ENCODE measurements at places on chromosomes 16 and 17.
A peak's percentile ranks its signal among the peaks of the same experiment; 100 is the strongest.

- no peak for DNase-seq
Observed at GRCh38 chr17:64158831-64159590, 29.1 kb upstream of the ERN1 start.

- DNase-seq: no peak
Observed at GRCh38 chr17:45234641-45235415, 13.1 kb downstream of the FMNL1 start.

DNA sequence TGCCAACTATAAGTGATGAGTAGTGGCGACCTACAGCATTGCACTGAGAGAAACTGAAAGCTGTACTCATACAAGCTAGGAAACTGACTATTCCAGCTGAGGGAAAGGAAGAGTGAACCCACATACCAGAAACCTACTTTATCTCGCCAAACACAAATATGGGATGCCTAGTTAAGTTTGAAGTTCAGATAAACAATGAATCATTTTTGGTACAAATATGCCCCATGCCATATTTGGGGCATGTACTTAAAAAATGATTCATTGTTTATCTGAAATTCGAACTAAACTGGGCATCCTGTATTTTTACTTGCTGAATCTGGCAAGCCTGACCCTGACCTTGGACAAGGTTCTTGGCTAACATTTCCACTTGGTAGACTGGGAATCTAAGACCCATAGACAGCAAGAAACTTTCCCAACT lies 527.8 kb upstream of the PSMD7 start:
- no peak for DNase-seq

DNA sequence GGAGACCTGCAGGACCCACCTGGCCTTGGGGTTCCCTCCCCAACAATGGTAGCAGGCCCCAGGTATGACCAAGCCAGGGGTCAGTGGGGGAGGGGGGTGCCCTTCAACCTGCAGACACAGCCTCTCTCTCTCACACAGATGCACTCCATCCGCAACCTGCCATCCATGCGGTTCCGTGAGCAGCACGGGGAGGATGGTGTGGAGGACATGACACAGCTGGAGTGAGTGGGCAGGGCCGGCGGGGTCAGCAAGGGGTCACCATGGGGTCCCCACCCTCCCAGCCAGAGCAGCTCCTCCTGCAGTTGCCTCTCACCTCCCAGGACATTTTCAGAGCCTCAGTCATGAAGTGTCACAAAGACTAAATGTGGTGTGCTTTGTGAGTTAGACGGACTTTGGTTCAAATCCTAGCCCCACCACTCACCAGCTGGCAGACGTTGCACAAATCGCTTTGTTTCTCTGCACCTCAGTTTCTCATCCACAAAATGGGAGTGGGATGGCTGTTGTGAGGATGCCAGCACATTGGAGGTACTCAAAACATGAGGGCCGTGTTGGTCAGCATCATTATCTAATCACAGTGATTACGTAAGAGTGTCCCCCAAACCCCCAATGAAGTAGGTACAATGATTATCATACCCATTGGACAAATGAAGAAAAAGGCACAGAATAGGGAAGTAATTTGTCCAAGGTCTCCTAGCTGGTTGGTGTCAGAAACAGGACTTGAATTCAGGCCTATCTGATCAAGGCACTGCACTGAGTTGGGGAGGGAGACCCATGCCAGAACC lies 16.0 kb downstream of the MYO15A start:
- DNase-seq: no peak

DNA sequence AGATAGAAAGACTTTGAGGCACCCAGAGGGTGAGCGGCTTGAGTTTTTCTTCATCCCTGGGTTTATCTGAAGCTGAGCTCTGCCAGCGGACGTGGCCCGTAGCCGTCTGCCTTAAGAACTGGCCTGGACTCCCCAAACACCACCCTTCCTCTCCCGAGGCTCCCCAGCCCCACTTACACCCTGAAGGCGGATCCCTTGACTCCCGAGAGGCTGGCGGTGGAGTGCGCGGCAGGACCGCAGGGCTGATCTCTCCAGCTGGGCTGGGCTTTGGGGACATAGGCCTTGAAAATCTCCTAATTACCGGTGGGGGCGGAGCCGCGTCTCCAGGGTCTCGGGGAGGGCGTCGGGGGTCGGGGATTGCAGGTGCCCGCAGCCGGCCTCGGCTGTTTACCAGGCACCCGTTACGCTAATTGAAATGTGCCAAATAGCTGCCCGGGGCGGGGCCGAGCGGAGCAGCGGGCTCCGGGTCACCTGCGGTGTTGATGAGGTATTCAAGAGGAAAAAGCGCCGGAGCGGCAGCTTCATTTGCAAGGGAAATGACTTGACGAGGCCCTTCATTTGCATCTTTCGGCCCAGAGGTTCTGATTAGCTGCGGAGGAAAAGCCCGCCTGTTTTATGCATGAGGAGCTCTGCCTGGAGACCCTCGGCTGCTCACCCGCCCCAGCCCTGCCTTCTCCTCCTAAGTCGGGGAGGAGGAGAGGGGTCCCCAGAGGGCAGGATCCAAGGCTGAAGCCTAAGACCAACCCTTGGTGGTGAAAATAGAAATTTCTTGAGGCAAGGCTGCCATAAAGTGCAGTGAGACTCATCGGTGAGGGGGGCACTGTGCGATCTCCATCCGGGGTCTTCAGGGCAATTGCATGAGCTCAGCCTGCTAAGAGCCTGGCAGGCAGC lies 100.7 kb downstream of the MGAT5B start:
- DNase-seq: no peak

- DNase-seq: no peak
Observed at GRCh38 chr17:75456039-75456416, 407 bp upstream of the TMEM94 start.

DNA sequence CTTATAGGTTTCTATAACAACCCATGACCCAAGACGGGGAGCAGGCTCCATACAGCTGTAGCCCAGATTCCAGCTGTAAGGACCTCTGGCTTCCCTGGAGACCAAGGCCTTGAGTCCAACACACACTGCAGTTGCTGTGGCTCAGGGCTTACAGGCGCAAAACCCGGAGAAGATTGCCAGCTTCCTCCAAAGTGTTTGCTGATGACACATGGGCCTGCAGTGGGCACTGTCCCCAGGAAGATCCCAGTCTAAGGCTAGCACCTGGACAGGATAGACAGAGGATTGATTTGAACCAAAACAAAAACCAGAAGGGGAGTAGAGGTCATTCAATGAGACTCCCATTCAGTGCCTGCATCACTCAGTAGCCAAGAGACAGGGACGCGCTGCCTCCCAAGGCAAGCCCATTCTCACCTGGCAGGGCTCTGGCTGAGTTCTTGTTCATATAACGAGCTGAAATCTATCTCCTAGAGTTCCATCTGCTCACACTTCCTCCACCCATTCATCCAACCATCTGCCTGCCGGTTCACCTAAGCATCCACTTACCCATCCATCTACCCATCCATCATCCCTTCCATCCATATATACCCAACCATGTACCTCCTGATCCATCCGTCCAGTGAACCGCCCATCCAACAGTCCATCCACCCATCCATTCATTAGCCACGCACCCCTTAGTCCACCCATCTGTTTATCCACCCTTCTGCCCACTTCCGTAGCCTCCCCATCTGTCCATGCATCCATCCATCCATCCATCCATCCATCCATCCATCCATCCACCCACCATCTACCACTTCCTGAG lies 10.2 kb downstream of the RAB11FIP4 start:
- no peak for DNase-seq

DNA sequence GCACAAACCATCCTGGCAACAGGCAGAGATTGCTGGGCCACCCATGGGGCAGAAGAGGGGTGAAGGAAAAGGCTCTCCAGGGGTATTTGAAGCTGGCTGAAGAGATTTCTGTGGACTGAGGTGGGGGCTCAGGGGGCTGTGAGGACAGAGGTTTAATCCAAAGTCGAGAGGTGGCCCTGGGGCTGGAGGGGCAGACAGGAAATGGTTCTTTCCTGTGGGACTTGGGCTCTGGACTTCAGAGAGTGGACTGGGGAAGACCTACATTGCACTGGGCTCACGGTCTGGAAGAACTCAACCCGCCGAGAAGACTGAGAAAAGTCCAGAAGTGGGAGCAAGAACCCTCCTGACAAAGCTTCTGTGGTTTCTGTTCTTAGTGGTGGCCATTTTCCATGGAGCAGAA lies 2.9 kb downstream of the CCDC42 start:
- DNase-seq: no peak

- DNase-seq: peak; percentile 15
Observed at GRCh38 chr17:43860077-43860725, 13.2 kb downstream of the CD300LG start.

GRCh38 chr16:28108590-28109247 lies 45.2 kb upstream of the GSG1L start:
- DNase-seq: no peak

- DNase-seq: no peak
Observed at GRCh38 chr16:85419503-85420408, 193.4 kb upstream of the GSE1 start.

- no peak for DNase-seq
Observed at GRCh38 chr16:88903267-88903666, 36.8 kb upstream of the PABPN1L start.

GRCh38 chr17:76461765-76462555 lies 5.4 kb upstream of the AANAT start:
- DNase-seq: no peak

DNA sequence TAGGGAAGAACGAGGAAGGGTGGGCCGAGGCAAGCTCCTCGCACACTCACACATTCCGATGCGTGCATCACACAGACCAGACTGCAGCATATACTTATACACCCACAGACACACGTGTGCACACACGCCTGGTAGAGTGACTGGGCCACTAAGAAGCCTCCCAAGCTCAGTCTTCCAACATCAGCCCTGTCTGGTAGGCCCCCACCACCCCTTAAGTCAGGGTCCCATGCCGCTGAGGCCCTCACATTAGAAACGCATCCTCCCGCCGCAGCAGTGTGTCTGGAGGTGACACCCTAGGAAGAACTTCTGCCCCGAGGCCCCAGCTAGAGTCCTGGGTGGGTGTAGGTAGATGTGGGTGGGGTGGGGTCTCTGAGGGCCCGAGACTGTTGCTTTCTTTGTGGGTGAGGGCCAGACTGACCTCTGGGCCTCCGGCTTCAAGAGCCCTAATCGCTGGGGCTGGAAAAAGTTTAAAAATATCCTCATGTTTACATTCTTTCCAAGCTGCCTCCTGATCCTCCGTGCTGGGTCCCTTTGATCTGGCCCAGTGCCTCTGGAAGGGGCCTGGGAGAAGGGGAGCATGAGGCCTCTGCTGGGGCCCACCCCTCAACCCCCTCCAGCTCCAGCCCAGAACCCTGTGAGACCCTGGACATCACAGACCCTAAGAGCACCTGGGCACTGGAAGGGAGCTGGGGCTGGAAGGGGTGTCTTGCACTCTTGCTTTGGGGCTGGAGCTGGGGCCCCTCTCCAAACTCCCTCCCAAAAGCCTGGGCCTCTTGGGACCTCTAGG lies 13.6 kb downstream of the CDH16 start:
- DNase-seq: no peak

DNA sequence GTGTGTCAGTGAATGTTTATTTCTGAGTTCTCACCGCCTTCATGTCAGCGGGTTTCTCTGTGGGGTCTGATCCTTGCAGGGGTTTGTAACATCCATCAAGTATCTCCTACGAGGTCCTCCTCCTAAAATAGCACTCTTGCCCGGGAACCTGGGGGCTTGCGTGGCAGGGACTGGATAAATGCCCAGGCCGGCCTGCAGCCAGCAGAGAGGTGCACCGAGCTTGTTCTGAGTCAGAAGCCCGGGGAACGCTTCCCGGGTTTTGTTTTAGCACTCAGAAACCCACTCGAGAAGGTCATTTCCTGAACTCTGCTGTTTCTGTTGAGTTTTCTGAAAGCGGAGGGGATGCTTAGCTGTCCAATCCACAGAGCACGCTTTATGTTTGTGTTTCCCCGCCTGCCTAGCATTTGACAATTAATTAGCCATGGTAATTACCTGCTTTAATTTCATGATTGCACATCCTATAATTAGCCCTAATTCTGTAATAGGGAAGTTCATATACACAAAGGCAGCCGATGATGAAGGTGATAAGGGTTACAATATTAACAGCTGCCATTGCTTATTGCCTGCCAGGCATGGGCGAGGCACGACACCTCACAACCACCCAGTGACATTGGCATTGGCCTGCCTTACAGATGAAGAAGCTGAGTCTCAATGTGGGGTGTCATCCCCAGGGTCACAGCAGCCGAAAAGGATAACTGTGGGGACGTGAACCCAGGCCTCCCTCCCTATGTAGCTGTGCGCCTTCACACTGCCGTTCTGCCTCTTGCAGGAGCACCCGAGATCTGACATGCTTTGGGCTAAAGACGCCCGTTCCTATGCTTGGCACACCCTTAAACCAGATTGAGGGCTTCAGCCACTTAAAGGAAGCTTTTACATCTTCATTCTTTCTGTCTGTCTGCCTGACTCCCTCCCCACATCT lies 333.1 kb downstream of the CPPED1 start:
- no peak for DNase-seq

DNA sequence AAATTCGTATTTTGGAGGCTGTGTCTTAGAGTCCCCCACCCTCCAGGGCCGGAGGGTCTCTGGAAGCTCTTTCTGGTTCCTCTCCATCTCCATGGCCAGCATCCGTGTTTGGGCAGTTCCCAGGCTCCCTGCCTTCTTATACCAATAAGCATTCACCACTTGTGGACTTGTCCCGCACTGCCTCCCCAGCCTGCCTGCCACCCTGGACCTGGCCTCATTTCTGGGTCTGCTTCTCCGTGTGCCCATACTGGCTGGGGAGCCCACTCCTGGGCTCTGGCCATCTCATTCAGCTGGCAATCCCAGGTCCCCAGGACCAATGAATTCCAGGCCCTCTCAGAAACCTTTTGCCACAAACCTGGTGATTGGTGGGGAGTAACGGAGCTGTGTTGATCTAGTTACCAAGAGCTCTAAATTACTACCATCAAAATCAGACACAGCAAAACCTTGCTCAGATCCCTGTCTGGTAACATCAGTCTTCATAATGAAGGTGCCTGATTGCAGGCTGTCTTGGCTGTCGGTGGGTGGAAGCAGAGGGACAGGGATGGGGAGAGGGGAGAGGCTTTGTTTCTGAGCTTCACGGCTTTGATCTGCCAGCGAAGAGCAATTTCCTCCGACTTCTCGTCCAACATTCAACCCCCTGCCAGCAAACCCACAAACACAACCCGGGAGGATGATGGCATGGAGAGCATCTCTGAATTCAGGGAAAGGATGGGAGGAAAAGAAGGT lies 27.7 kb upstream of the CRHR1 start:
- DNase-seq: no peak

DNA sequence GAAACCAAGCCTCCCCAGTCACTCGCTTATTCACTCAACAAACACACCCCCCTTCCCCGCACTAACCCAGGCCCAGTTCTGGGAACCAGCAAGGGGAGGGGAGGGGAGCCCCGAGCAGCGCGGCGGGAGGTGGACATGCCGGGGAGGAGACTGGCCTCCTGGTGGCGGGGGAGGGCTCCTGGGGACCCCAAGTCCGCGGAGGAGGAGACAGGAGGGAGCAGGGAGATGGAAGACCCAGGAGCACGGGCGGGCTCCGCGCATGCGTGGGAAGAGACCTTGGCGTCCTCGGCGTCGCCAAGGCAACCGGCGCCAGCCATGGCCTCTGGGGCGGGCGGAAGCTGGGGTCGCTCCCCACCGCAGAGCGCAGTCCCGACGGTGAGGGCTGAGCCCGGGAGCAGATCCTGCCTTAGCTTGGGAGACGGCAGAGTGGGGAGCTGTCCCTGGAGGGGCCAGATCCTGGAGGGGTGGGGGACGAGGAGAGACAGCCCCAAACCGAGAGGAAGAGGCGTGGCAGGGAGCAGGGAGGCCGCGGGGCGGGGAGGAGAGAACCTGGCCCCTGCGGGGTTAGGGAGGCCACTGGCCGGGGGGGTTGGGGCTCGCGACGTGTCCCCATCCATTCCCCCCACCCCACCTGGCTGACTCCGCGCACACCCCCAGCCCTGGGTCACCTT lies at the start of gene PRR29:
Gene PRR29, plus strand, starts transcription at position 302 of the 671 bp plus-strand sequence. Its CDS starts 14 bp downstream, at position 316.
- DNase-seq: no peak
